ENCODE measurements at places on chromosomes 2 and 18.
A peak's percentile ranks its signal among the peaks of the same experiment; 100 is the strongest.

DNA sequence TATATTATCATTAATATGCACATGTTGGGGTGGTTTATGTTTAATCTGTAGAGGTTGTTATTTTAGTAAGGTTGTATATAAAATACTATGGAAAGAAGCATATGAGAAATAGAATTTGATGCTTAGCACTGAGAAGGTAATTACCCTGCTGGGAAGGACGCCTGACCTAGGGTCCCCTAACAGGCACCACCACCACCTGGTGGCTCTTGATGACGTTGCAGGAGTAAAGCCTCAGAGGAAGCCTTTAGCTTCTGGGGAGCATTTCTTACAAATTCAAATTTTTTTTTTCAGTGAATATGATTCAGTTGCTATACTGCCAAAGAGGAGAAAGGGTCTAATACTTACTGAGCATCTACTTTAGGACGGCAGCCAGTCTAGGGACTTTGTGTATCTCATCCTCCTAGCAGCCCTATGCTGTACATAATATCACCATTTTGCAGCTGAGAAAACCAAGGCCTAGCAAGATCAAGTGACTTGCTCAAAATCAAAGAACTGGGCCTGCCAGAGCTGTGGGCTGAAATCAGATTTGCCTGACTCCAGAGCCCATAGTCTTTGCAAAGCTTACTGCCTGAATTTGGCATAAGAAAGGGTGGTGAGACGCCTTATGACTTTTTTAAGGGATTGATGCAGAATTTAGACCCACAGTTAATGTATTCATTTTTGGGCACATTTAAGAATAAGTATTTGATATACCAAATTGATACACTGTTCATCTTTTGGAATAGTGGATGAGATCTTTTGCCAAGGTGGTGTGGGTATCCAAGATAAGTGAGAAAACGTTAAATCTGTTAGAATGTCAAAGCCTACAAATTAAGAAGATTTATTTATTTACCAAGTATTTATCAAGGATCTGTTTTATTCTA is 78.8 kb upstream of the GAREM1 start:
- peak; percentile 3 for DNase-seq

GRCh38 chr2:241925821-241926441 is 56.4 kb downstream of the RTP5 start:
- DNase-seq, result no peak

DNA sequence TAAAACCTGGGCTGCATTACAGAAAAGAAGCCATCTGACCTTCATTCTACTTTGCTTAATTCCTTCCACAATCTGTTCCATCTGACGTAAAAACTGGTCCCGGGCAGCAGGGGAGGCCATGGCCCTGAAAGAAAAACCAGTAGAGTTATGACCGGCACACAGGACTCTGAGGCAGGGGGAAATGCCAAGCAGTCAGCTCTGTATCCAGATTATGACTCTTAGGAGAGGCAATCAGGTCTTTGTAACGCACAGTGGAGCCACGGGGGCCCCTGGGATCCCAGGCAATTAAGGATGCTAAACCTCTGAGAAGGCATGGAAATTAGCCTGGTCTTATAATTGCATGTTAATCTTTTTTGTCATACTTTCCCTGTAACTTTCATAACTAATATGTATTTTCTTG is 78.4 kb downstream of the CCDC93 start:
- DNase-seq, result no peak

DNA sequence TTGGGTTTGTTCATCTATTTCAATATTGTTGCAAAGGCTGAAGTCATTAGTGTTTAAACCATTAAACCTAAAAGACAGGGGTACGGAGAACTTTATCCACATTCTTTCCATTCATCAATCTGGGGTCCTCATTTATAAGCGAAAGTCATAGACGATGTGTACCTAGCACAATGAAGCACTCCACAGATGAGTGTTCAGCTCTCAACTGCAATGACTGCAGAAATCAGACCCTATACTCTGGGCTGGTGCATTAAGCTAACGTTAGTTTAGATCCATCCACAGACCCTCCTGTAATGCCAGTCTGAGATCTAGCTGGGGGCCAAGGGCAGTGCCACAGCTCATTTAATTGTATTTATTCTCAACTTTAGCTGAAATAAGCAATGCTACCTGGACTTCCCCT is 155.2 kb downstream of the AFF3 start:
- no peak for DNase-seq

DNA sequence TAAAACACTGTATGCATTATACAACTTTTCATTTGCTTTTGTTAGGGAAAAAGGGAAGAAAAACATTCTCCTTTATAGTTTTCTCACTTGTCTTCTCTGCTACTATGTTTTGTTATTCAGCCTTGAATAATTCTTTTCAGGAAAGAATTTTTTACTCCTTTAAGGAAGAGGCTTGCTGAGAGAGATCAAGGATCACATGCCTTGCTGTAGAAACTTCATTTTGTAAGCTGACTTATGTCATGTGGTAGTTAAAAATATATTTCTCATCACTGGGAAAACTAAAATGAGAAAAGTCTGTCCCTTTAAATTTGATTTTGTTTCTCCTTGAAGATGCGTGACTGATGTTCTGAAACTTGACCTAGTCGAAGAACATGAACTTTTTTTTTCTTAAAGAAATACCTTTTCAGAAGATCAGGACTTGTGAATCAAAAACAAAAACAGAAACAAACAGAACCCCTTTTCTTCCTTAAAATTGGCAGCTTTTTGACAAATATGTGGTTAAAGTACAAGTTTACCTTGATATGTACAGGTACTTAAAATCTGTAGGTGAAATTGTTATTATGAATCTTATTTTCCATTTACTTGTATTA is 145.1 kb downstream of the COMMD1 start:
- no peak for DNase-seq

DNA sequence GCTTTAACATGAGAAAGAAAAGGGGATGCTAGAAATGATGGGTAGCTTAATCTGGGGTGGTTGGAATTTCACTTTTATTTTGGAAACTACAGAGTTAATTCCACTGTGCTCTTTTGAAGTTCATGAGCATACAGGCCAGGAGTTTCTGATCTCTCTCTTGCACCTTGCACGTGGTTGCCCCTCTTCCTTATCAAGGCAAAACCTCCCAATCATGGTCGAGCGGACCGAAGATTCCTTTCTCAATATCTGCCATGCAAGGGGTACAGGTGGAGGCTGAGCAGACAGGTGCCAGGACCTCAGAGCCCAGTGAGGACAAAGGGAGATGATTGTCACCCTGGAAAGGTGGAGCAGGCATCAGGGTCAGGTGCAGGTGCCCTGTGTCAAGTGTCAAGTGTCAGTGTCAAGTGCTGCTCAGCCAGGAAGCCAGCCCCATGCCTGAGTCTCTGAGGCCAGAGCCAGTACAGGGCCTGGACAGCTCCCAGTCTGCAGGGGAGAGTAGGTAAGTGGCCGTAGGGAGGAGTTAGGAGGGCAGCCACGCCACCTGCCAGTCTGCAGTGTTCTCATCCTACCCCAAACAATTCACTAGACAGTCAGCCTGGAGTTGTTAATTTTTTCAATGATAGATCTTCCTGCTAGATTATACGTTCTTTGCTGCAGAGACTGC is 42.2 kb downstream of the LPIN1 start:
- DNase-seq, result no peak

DNA sequence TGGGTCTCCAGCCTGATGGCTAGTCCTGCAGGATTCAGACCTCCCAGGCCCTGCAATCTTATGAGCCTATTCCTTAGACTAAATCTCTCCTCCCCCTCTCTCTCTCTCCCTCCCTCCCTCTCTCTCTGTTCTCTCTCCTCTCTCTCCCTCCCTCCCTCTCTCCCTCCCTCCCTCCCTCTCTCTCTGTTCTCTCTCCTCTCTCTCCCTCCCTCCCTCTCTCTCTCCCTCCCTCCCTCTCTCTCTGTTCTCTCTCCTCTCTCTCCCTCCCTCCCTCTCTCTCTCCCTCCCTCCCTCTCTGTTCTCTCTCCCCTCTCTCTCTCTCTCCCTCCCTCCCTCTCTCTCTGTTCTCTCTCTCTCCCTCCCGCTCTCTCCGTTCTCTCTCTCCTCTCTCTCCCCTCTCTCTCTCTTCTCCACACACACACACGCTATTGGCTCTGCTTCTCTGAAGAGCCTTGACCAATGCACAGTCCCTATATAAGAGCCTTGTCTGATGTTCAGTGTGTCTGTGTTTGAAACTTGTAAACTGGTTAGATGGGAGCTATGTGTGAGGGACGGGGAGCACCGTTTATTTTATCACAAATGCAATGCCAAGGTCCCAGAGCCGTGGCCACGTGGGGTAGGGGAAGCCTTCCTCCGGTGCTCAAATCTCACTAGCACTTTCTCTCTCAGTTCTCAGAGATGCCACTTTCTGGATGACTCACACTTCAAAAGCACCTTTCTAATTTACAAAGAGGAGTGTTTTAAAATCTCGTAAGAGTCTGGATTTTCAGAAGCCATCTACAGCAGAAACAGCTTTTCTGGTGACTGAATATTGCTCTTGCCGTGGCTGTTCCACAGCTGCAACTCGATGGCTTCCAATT is 9.4 kb upstream of the PRLH start:
- no peak for DNase-seq

GRCh38 chr18:8121942-8122480 is 487.2 kb upstream of the RAB12 start:
- DNase-seq, result no peak

- DNase-seq, result no peak
Measured at GRCh38 chr2:172572981-172573380, 17.1 kb downstream of the PDK1 start.

- DNase-seq, result no peak
Measured at GRCh38 chr2:40432921-40433483, 18.9 kb downstream of the SLC8A1 start.

GRCh38 chr2:47568164-47568850 is 165.4 kb downstream of the MSH2 start:
- DNase-seq, result no peak

- DNase-seq, result no peak
Measured at GRCh38 chr2:193251909-193252308, 1057.2 kb upstream of the TMEFF2 start.

GRCh38 chr18:76980663-76981395 is 151.8 kb downstream of the MBP start:
- DNase-seq, result no peak

DNA sequence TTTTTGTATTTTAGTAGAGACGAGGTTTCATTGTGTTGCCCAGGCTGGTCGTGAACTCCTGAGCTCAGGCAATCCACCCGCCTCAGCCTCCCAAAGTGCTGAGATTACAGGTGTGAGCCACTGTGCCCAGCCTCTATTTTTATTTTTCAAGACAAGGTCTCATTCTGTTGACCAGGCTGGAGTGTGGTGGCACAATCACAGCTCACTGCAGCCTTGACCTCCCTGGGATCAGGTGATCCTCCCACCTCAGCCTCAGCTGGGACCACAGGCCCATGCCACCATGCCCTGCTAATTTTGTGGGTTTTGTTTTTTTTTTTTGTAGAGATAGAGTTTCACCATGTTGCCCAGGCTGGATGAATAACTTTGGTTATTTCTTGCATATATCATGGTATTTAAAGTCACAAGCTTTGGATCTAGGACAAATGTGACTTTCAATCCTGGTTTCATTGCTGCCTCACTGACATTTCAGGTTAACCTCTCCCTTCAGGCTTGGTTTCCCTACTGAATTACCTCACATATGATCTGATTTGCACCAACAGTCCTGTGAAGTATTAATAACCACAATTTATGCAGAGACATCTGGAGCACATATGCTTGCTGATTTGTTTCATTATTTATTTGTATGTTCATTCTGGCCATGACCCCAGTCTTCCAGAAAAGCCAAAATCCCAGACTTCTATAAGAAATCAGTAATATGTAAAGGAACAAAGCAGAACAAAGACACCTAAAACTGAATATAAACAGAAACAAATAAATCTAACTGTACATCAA is 17.5 kb upstream of the RAB31 start:
- DNase-seq, result peak; percentile 51

DNA sequence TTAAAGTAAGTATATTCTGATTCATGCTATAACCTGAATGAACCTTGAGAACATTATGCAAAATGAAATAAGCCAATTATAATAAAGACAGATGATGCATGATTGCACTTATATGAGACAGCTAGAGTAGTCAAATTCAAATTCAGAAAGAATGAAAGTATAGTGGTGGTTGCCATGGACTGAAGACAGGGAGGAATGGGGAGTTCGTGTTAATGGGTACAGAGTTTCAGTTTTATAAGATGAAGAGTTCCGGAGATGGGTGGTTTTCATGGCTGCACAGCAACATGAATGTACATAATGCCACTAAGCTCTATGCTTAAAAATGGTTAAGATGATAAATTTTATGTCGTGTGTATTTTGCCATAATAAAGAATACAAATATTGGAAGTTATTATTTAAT is 751.2 kb downstream of the TSN start:
- DNase-seq, result no peak

- DNase-seq, result peak; percentile 10
Measured at GRCh38 chr2:50749216-50749615, 282.7 kb downstream of the NRXN1 start.

DNA sequence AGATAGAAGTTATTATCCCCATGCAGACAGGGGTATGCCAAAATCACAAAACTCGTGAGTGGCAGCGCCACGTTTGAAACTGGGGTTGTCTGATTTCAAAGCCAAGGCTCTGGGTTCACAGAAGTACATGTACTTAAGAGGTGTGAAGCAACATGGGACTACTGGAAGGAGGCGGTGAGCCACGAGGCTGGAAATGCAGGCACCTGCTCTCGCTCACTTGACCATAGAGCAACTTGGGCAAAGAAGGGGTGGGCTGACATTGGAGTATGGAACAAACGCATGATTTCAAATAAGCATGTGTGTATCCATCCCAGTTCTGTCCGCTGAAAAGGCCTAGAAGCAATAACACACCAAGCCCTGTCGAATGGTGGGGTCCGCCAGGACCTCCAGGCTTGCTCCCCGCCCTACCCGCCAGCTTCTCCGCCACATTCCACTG is 593 bp upstream of the ACTR2 start:
- DNase-seq, result no peak

DNA sequence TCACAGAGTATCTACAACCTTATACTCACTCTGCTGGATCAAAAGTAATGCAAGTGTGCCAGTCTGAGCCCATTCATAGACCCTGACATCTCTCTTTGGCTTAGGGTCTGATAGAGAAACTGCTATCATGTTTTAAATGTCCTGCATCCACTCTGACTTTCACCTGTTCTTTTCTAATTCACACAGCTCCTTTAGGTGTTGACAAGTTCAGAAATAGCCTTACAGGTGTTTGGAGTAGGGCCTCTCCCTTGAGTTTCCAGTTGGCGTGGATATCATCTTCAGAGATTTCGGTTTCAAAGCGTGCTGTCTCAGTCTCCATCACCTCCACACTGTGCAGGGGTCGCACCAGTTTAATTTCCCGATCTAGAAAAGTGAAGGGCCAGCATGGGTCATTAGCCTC is 150.3 kb downstream of the PLEKHA3 start:
- no peak for DNase-seq
